Activated CD4-positive, alpha-beta T cell treated with anti-CD3 and anti-CD28 coated beads for 24 hours (primary cell): ENCODE measurements at places on chromosomes 7 and 10.

DNA sequence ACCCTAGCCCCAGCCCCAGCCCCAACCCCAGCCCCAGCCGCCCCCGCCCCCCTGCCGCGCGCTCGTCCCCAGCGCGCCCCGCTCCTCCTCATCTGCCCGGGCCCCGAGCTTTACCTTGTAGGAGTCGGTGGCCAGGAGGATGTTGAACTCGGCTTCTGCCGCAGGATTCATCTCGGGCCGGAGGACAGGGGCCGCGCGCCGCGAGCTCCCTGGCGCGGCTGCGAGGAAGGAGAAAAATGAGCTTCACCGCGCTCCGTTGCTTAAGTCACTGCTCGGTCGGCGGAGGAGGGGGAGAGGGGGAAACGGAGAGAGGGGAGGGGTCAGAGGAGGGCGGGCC is at the start of gene NAMPT:
Gene NAMPT (minus strand): TSS at position 270 of the 337 bp plus-strand sequence. CDS start 99 bp downstream, at position 171.
- DNase-seq: no peak

- DNase-seq: no peak
These were observed 35.3 kb upstream of the EGR2 start for GRCh38 chr10:62851442-62851841.

DNA sequence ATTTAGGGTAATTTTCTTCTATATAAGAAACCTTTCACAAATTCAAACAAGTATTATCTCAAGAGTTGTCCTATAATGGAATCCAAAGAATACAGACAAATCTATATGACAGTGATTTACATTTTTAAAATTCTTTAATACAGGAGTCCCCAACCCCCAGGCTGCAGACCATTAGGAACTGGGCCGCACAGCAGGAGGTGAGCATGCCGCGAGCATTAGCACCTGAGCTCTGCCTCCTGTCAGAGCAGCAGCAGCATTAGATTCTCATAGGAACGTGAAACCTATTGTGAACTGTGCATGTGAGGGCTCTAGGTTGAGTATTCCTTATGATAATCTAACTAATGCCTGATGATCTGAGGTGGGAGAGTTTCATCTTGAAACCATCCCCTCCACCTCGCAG is 37.7 kb downstream of the SNX13 start:
- DNase-seq: no peak

DNA sequence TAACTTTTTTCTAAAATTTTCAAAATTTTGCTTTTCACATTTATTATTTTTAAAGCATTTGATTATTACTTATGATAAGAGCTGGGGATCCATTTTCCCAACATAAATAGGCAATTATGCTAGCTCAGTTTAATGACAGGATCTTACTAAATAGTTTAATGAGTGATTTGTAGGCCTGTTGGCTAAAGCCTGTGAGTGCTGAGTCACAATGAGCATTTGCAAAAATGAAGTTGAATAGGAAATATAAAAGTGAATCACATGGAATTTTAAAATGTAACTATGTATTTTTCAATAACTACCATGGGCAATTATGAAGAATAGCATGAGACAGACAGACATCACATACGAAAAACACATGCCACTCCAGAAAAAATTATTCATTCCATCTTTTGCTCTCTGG is 45.1 kb upstream of the ZPBP start:
- no peak for DNase-seq

GRCh38 chr10:85861513-85862197 is 504.9 kb downstream of the GRID1 start:
- DNase-seq: no peak

GRCh38 chr10:11118686-11119085 is 101.0 kb downstream of the CELF2 start:
- no peak for DNase-seq

DNA sequence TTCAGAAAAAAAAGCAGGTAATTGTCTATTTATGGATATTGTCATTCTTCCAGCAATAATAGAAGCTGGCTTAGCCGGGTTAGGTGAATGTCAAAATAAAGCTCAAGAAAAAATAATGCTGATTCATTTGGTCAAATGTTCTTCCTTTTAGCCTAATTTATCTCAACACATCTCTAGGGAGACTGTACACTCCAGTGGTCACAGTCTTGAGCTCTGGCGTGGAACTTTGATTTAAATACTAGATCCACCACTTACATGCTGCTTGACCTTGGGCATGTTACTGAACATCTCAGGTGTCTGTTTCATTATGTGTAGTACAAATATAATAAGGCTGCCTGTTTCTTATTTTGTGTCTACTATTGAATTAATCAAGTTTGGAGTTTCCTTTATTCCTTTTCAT is 22.0 kb downstream of the PRTFDC1 start:
- no peak for DNase-seq

DNA sequence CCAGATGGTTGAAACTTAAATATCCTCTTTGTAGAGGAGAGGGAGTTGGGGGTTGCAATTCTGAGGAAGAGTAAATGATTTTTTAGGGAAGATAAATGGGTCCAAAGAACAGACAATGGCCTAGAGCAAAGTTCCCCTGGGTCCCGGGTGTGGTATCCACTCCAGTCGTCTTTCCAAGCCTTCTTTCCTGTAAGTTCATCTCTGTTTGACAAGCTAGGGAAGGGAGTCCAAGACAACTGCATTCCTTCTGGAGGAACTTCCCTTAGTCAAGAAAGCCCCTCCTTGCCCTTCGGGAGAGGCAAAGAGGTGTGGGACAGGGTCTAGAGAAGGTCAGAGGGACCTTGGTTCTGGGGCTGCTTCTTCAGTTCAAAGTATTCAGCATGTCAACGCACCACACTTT is 33.4 kb downstream of the C10orf71 start:
- no peak for DNase-seq

- DNase-seq: no peak
These were observed 32.9 kb upstream of the BTRC start for GRCh38 chr10:101321073-101321472.

DNA sequence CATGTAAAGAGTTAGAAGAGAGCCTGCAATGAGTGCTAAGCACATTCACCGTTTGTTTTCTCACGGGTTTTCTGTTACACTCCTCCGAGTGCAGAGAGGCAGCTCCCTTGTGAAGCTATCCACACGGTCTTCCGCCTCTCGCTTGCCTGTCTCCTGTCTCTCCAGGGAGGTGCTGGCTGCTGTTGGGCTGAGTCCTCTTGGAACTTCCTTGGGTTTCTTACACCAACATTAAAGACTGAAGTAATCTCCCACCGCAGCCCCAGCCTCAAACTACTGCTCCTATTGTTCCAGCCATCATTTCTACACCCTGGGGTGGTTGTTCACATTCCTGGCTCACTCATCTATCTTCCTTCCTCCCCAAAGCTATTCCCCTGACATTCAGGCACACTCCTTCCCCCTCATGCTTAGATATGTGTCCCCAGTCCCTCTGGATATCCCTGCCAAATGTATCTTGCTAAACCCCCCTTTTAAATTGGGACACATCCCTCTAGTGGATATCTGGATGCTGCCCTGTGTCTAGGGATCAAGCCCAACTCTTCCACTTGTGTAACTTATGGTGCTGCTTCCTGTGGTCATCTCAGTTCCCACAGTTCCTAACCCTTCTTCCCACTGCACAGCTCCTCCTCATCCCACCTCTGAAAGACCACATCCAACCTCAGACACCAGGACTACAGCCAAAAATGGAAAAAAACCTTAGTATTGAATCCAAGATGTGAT is 14.1 kb downstream of the ESYT2 start:
- no peak for DNase-seq

DNA sequence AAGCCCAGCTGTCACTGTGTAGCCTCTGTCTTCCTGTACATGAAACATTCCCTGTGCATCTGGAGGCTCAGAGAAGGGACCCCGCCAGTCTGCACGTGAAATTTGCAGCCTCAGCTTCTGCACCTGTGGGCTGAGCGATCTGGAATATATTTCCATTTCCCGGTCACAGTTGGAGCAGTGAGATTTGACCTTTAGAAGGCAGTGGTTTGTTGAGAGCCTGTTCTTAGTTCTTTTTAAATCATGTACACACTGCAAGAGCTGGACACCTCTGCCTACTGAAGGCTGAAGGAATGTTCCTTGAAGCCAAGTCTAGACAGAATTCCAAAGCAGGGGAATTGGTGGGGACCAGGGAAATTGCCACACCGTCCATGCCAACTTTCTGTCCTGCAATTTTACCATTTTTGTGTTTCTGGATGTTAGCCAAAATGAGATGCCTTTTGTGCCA is 706.6 kb downstream of the INHBA start:
- DNase-seq: no peak

DNA sequence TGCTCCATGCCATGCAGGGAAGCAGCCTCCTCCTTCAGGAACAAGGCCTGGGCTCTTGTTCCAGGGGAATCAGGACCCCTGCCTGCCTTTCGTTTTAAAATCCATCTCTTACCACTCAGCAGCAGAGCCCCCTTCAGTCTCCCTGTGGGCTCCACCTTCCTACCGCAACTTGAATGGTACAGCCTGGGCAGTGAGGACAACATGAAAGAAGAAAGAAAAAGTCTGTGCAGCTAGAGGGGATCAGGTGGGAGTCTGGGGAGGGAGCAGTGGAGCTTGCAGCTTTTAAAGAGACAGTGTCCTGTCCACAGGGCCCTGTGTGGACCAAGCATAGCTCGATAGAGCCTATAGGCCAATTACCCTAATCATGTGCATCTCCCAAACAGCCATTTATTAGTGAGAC is 3.7 kb downstream of the PLXNA4 start:
- no peak for DNase-seq

DNA sequence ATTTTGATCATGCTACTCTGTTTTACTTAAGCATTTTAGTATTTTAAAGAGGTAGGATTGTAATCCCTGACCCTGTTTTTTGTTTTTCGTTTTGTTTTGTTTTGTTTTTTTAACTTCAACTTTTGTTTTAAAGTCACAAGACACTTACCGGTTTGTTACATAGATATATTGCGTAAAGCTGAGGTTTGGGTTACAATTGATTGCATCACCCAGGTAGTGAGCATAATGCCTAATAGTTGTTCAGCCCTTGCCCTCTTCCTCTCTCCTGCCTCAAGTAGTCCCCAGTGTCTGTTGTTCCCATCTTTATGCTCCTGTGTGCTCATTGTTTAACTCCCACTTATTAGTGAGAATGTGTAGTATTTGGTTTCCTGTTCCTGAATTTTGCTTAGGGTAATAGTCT is 93.1 kb upstream of the TEX47 start:
- no peak for DNase-seq

- DNase-seq: no peak
These were observed 5.1 kb downstream of the PTTG1IP2 start for GRCh38 chr7:90474284-90475210.

- no peak for DNase-seq
These were observed 25.2 kb upstream of the ITGB1 start for GRCh38 chr10:32982911-32983909.

DNA sequence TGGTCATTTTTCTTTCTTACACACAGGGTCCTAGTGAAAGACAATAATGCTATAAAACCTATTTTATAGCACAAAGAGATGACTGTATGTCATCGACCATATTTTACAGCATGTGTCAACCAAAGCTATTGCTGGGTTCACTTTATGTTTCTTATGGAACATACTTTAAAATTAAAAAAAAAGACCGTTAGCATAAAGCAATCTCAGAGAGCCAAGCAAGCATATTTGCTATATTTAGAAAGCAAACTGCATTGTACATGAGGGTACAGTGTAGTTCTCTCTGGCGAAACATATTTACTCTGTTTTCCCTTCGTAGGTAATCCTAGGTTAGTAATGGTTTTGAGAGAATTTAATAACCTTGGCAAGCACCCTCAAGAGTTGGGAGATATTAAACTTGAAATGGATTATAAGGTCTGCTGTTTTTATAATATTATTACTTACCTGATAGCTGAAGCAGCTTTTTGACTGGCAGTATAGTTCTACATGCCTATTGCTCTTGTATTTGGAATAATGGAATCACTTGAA is 244.2 kb upstream of the POM121L12 start:
- DNase-seq: no peak
